NCI-H748 treated with DMSO at 0.1 percent for 48 hours (cell line): ENCODE measurements at places on chromosomes 3 and 15.

DNA sequence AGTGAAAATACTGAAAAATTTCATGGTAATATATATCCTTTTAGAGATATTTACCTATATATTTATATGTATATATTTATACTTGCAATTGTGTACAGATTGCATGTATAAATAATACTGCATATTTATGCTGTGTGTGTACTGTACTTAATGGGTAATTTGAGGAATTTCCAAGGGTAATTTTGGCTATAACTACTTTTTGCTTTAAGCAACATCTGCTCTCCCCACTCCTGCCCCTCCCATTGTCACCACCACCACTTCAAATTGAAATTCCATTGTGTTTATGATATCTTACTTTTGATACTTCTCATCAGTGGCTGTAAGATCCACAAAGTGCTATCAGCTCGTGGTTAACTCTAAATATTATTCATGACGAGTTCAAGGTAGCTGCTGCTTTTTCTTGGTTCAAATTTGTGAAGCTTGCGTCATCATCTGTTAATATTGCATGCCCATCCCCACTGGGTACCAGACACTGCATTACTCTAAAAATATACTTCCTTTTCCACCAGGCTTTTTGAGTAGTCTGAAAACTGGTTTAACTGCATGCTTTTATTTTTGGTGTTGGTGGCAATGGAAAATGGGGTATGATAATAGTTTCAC, 91.7 kb upstream of the MITF start:
- no peak for DNase-seq

DNA sequence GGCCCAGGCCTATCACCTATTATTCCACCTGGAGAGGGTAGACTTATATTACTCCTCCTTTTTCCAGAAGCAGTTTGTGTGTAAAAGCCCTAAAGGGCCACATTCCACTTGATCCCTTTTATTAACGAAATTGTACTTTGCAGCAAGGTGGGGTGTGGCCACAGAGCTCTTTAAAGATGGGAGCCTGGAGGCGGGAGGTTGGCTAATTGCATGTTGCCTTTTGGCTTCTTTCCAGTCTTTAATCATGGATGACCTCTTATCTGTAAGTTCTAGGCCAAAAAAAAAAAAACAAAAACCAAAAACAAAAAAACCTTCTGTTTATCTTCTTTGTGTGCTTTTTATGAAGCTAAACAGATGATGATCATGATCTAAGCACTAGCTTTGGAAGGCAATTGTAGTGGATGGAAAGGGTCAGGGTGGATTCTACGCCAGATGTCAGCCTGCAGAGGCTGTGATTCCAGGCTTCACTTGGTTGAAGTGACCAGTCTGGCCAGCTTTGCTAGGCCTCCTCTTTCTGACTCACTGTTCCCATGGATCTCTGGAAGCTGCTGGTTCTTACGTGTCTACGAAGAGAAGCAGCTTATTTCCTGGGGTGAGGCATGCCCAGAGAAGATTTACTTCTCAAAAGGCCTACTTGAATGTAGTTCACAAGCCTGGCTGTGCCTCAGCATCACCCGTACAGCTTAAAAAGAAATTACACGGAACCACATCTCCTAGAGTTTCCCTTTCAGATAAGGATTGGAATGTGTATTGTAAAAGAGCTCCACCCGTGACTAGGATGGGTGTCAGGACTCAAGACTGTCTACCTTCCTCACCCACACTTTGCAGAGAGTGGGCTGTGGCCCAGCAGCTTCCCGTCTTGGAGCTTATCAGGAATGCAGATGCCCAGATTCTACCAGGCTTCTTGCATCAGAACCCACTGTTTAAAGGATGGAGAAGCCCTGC, 330.9 kb upstream of the C2CD4B start:
- peak; percentile 71 for DNase-seq

DNA sequence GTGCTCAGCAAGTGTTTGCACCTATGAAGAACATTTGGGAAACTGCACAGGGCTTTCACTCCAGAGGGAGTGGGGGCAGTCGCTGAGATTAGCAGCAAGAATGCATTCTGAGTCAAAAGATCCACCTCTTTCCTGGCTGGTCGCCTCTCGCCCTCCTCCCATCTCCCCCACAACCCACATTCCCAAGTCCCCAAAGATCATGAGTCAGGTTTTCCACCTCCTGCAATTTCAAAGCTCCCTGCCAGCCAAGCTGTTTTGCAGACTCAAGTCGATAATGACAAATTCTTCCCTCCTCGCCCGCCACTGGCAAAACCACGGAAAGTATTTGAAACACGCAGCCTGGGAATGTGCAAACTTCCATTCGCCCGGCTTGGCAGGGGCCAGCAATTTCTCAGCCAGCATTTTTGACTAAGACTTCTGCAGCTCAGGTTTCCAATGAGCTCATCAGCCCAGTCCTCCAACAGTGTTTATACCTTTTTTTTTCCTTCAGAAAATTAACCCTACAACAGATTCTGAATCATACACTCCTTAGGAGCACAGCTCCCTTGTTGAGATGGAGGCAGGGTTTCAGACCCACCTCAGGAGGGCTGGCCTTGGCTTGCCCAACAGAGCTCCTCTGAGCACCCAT, 181.4 kb downstream of the SMAD6 start:
- no peak for DNase-seq

DNA sequence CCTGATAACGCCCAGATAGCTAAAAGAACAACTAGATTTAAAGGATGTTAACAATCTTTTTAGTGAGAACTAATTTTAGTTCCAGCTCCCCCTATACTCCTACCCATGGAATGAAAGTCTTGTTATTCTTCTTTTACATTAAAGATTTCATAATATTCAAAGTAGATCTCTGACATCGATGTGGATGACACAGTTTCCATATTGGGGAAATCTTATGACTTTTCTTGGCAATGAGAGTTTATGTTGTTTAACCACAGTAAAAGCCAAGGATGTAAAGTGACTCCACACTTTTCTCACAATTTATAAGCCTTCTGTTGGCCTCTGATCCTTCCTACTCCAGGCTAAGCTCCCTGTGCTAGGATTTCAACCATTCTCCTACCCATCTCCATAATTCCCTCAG, 332.6 kb upstream of the KCNMB2 start:
- no peak for DNase-seq

DNA sequence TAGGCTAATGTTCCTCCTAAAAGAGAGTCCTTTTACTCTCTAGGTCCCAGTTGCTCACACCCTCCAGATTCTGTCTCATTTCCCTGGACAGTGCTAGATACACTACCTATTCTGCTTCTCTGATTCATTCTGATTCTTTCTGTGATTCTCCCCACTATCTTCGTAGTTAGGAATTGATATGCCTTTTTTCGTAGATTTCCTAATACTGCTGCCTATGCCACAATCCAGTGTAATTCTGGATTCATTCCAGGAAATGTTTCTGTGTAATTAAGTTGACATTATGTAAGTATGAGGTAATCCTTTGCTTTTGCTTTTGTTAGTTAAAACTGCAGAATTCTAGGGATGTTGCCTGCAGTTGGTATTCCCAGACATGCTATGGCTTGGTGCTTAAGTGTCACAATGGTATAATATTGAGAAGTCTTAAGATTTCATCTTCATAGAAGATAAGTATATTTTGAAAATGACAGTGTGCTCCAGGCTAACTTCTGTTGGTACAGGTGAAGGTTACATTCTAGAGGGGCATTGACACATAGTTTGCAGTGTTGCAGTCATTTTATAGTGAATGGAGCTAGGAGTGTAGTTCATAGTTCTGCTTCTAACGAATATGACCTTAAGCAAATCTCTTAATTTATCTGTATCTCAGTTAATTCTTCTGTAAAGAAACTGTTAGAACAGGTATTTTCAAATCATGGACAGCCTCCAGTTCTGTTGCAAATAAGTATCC, 54.3 kb downstream of the RIOX2 start:
- no peak for DNase-seq

DNA sequence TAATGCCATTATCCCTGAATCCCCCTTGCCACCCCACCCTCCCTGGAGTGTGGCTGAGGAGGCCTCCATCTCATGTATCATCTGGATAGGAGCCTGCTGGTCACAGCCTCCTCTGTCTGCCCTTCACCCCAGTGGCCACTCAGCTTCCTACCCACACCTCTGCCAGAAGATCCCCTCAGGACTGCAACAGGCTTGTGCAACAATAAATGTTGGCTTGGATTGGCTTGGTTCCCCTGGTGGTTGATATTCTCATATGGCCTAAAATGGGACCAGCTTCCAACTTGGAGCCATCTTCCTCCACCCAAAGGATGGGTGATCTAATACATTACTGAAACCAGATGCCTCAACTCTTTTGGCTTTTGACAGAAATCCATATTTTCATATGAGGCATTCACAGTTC, 34.9 kb downstream of the VIPR1 start:
- DNase-seq = no peak

- DNase-seq = no peak
Observed at GRCh38 chr3:10972072-10972782, 20.3 kb upstream of the SLC6A1 start.

- DNase-seq = no peak
Observed at GRCh38 chr3:114650808-114651207, 357.0 kb downstream of the TIGIT start.

- DNase-seq = no peak
Observed at GRCh38 chr15:67019884-67020520, 45.4 kb upstream of the SMAD3 start.

DNA sequence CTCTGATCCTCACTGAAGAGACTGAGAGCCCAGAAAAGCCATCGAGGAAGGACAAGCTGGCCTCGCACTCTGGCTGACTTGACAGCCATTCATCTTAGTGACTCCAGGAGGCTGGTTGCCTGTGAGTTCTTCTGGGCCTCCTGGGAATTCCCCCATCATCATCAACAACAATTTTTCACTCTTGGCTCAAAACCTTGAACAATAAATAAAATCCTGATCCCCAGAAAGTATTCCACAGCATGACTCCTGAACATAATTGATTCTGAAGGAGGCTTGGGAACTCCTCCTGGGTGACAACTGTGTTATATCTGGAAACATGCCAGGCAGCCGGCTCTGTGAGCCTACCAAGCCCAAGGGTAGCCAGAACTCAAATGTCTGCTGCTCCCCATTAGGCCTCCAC, 188.6 kb downstream of the SHQ1 start:
- DNase-seq = no peak

DNA sequence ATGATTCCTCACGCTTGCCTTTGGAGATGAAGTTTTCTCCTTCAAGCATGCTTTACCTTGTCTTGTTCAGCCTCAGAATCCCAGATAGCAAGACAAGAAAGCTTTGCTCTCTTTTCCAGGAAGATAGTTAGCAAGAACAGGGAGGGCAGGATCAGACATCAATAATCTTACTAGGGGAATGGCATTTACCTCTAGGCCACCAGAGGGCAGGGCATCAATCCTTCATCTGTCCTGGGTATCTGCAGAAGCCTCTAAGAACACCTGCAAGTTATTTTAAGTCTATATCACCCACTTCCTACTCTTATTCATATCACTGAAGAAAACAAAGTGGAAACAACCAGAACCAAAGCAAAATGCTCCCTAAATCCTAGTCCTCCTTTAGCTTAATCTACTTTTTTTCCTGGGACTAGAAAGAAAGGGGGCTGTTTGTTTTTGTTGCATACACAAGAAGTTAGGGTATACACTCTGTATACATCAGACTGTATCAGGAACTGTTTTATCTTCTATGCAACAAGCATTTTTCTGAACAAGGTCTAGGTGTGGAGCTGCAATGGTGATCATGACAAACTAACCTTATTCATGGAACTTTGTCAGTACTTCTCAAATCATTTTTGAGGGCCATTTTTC, 862.5 kb downstream of the CADM2 start:
- peak; percentile 38 for DNase-seq

DNA sequence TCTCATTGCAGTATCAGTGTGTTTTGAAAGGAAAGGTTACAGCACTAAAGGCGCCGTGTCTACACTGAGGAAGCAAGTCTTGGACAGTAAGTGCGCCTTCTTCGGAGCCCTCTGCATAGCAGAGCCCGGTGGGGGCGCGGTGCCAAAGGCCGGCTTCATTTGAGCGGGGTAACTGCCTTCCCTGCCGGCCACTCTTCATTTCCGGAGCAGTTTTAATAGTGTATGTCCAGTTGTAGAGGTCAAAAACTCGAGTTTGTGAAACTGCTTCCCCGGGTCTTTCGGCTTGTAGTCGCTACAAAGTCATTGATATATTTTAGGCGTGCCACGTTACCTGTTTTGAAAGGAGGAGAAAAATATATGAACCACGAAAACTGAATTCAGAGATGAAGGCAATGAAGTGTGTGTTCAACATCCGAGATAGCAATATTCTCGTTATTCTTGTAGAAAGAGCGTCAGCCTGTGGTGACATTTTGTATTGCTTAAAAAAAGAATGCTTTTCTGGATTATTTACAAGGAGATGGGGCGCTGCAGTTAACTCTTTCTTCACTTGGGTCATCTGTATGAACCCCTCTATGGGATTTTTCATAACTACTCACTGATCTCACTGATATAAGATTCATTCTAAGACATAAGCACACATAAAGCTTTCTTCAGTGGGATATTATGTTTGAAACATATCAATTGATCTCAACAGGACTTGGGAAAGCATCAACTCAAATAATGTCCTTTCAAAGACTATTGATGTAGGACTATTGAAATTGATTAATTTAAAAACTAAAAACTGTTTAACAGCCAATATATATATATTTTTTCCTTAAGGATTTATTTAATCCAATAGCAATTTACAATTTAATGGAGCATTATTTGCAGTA, 3.0 kb downstream of the ALCAM start:
- DNase-seq = peak; percentile 58

DNA sequence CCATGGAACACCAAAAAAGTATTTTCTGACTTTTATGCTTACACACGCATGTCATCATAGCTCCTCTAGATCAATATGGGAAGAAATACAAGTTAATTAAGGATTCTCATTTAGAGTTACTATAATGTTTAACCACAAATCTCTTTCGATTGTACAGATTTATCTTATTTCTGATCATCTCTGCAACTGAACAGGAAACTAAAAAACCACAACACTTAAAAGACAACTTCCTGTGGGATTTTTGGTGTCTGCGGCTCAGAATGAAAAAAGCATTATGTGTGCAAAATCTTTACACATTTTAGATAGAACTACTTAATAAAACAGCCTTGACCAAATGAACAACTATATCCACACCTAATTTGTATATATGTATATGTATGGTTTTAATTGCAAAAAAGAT, 3.0 kb upstream of the TJP1 start:
- DNase-seq = no peak

DNA sequence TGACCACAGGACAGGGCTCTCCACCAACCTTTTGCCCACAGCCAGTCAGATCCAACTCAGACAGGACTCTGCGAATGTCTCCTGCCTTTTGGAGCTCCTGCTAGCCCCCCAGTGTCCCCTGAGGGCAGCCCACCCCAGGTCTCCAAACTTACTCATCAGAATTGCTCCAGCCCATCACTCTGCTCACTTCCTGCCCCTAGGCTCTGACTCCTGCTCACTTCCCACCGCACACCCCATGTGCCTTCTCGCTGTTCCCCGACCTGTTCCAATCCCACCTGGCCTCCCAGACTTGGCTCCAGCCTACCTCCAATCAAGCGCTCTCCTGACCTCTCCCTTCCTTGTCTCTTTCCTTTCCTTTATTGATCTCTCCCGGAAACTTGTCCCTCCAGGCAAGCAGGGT, 5.9 kb upstream of the STRA6 start:
- no peak for DNase-seq

GRCh38 chr3:146537603-146538002, 6.8 kb downstream of the PLSCR1 start:
- no peak for DNase-seq
